ENCODE measurements at places on chromosomes 2 and 18.

- DNase-seq = no peak
These were observed 338.0 kb upstream of the GYPC start for GRCh38 chr2:126317790-126318431.

DNA sequence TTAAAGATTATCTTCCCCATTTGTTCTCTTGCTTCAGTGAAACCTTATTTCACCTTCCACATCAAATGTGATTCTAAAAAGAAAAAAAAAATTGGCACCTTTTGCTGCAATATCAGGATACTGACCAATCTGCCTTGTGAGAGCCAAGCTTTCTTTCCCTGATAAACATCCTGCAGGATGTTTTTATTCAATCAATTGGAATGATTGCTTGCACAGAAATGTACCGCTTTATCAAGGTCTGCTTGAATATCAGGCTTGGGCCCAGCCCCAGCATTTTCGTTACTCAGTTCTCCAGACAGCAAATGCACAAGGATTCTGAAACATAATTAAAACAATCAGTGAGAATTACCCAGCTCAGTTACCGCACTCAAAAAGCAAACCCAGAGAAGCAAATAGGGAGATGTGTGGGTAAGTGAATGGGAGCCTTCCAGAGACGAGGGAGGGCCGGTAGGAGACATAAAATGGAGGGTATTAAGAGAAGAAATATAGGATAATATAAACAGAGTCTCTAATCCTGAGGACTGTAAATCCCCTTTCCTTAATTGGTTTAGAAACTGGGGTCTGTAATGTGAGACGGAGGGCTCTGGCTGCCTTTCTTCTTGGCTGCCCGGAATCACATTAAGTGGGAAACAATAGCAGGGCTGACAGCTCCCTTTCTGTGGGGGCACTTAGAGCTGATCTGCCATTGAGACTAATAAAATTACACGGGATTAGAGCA, 291.8 kb downstream of the ICOS start:
- DNase-seq = no peak

- DNase-seq = no peak
These were observed 143.7 kb upstream of the CTNNA2 start for GRCh38 chr2:79369127-79369526.

DNA sequence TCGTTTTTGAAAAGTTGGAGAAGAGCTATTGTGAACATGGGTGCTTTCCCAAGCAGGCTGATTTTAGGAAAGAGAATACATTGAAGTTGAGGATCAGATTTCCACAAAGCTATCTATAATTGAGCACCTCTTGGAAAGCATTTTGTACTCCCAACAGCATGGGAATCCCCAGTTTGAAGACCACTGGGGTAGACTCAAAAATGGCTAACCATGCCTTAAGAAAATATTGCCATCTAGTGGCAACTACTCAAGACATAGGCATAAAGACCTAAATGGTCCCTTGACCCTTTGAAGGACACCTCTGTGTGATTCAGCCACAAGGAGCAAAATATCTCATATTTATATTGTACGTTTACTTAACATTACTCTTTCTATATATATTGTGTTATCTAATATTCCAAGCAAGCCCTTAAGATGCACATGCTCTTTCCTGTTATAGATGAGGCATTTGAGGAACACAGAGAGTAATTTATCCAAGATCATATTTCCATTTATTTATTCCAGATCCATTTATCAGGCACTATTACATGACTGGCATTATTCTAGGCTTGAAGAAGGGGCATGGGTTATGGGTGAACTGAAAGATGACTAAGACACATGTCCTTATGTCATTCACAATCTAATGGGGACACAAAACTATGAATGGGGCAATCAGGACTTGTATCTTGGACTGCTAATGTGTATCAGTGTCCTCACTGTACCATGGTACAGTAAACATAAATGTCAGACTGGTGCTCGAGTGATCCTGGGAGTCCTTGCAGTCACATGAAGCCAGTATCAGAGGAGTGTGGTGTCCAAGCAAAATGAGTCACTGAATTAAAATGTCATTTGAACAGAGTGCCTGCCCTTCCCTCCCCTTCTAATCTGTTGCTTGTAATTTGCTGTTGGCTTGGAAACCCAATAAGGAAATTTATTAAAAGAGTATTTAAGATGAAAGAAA, 121.0 kb upstream of the XPO1 start:
- peak; percentile 58 for DNase-seq

GRCh38 chr2:31204783-31205182, 12.5 kb downstream of the CAPN14 start:
- DNase-seq = no peak

DNA sequence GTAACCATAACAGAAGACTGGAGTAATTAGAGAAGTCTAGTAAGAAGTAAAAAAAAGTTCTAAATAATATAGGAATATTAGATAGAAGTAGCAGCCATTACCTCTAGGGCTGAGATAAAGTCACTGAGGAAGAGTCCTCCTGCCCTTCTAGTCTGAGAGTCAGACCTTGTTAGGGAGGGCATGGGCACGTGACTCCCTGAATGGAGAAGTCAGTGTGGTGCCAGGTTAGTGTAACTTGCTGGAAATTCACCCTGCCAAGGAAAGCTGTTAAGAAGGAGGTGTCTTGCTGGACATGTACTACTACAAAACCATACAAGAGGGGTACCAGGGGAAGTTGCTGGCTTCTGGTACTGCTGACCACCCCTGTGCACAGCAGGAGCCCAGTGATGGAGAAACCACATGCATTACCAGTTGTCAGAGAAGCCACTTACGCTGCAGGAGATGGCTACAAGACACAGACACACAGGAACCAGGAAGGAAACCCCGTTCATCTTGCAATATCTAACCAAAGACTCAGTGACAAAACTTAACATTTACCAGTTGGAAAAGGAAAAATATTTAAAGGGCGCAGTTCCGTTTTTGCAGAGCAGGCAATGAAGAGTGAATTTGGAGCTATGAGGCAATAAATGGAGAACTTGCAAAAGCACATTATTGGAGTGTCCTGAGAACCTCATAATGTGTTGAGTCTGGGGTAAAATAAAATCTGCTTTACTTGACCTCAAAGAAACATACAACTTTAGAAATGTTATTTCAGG, 77.2 kb upstream of the TLK1 start:
- no peak for DNase-seq

DNA sequence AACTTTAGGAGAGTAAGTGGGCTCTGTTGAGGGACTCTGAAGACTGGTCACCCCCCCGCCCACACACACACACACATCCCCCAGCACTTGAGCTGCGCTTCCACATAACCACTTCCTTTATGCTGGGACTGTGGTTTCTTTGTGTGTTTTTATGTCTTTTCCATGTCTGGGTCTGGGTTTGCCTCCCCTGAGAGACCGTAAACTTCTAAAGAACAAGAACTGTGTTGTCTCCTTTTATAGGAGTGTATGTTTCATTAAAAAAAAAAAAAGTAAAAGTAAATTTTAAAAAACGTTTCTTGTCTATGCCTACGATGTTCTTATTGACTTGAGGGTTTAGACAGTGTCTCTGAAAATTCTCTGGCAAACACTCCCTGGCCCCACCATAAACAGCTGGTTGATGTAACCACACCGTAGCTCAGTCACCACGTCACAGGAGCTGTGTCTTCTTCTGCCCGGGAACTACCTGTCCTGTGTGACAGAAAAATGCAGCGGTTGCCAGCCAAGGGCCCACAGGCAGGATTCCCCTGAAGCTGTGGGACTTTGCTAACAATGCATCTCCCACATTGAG, 68.0 kb downstream of the KLHL29 start:
- peak; percentile 25 for DNase-seq

- DNase-seq = no peak
These were observed 129.8 kb downstream of the PDE11A start for GRCh38 chr2:177942731-177943130.

- no peak for DNase-seq
These were observed 198.2 kb upstream of the OSR1 start for GRCh38 chr2:19556648-19557047.

GRCh38 chr18:63271881-63272299, 47.7 kb downstream of the BCL2 start:
- DNase-seq = no peak

DNA sequence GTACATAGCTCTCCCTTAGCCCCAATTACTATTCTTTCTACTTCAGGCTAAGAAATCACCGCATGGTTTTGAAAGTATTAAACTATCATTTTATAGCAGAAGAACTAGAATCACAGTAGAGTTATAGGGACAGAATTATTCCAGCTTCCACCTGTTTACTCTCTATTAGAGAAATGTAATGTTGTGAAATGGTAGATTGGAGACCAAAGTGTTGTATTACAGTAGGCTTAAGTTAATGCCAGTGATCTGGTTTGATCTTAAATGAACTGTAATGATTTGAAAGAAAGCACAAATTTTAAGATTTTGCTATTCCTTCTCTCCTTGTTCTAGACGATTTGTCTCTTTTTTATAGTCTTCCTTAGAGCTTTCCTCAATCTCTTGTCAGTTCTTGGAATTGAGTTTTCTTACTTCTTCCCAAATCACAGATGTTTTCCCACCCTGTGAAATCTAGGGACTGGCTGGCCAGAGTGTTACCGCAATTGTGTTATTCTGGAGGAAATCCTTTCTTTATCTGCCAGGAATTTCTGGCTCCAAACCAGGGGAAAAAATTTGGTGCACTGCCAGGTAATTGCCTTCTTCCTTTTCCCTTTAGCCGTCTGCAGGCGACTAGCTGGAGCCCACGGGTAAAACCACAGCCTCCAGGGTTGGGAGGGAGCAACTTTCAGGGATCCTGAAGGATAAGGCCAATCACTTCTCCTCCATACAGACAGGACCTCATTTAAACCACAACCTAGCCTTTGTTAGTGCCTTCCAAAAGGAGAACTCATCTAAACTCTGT, 51.7 kb downstream of the NOP58 start:
- DNase-seq = no peak

DNA sequence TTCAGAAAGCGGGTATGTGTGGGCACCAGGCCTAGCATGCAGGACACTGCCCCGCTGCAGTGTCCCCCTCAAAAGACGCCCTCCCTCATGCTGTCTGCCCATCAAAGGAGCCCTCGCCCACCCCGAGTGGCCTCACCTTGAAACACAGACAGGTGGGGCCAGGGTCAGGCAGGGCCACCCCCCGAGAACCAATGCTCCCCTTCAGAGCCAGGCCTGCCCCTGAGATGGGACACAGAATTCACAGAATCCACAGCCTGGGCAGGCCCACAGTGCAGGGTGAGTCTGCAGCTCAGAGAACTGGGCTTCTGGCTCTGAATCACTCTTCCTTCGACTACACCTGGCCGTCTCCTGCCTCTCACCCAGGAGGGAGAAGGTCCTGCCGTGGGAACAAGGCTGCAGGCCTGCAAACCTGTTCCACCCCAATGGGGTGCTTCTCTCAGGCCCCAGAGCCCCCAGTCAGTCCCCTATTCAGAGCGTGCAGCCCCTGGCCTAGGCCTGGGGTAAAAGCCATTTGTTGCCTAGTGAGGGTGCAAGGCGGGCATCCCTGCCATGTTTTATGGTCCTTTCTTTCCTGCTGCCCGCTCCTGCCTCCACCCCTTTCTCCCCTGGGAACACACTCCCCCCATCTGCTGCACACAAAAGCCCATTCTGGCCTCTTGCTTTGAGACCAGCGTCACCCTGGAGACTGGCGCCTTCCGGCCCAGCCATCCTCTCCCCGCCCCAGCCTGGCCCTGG, 11.3 kb upstream of the ARHGEF4 start:
- DNase-seq = no peak

DNA sequence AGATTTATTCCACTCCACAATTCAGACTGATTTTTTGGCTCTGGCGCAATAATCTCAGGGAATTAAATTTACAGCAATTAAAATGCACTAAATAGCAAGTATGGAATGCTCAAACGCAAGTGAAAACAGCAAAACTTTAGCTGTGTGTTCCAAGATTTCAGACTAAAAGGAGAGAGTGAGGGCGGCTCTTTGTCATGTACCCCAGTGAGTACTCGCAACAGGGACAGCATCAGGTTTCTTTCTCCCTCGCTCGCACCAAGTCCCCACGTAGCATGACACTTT, 1.1 kb downstream of the ROCK2 start:
- no peak for DNase-seq

GRCh38 chr2:241092677-241093076, 9.4 kb downstream of the MTERF4 start:
- no peak for DNase-seq

- DNase-seq = no peak
These were observed 18.2 kb downstream of the TTR start for GRCh38 chr18:31609886-31610285.

- DNase-seq = no peak
These were observed 37.5 kb upstream of the ANXA4 start for GRCh38 chr2:69704446-69704845.

GRCh38 chr2:62393293-62393692, 112.7 kb downstream of the TMEM17 start:
- DNase-seq = no peak

GRCh38 chr2:234825616-234826015, 126.2 kb upstream of the SH3BP4 start:
- DNase-seq = no peak

- DNase-seq = no peak
These were observed 153.5 kb downstream of the SLC39A10 start for GRCh38 chr2:195810340-195811098.

DNA sequence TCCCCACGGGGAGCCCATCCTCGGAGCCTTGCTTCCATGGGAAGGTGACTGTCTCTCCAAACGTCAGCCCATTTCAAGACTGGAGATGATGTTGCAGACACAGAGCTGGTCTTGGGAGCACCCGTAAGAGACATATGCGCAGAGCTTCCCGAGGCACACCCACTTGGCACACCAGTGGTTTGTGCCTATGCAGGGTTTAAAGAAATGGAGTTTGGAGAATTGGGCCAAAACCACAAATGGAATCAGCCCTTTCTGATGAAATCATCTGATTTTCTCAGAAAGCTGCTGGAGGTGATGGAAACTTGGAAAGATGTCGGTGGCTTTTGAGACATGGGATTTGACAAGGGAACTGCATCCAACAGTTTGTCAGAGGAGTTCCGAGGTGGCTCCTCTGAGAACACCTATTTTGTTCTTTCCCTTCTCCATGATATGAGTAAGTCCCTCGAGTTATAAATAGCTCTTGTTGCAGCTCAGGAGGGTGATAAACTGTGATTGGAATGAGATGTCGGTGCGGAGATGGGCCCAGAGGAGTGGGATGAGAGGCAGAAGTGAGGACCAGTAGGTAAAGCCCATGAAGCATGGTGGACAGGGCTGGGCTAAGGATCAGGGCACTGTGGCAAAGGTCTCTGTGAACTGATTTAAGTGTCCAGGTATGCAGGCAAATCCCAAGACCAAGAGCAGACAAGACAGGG, 225.7 kb downstream of the ACKR3 start:
- no peak for DNase-seq

- DNase-seq = peak; percentile 76
These were observed 6.5 kb upstream of the WNT6 start for GRCh38 chr2:218852911-218853667.

GRCh38 chr2:100909534-100910081, 89.7 kb downstream of the NPAS2 start:
- DNase-seq = no peak

DNA sequence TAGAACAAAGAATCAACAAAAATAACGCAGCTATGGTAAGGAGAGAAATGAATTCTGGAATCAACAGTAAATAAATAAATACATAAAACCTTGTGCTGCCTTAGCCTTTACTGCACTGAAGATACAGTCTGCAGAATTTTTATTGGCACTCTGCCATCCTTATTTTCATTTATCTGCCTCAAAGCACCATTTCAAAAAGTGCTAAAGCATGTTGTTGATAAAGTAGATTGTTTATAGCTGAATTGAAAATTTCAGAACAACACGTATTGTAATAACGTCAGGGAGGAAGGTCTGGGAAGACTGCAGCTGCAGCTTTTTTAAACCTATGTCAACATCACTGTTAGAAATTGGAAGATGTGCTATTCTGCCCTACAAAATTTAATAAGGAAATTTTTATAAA, 787.2 kb downstream of the PLCL1 start:
- DNase-seq = no peak

All from GM20000 (cell line).